Temporal lobe (tissue), 4 donors: ENCODE measurements at places on chromosomes 12 and 14. TPM values are rescaled to one million over a fixed set of nuclear protein-coding genes. Genes with fewer than 3 reads are reported as not detected.

ADSS1 gene
- 2.0 TPM for total RNA-seq

PRKD1 gene
- total RNA-seq = 18.9 TPM

SIX4 gene
- total RNA-seq = 0.49 TPM

CPM gene
- 1.7 TPM for total RNA-seq

DACT1 gene
- 133 TPM for total RNA-seq

HOXC9 gene
- not detected for total RNA-seq

NANOG gene
- total RNA-seq = not detected

ZNF740 gene
- total RNA-seq = 15.5 TPM

ANO2 gene
- 2.0 TPM for total RNA-seq
